ENCODE measurements at places on chromosomes 1 and 21.

DNA sequence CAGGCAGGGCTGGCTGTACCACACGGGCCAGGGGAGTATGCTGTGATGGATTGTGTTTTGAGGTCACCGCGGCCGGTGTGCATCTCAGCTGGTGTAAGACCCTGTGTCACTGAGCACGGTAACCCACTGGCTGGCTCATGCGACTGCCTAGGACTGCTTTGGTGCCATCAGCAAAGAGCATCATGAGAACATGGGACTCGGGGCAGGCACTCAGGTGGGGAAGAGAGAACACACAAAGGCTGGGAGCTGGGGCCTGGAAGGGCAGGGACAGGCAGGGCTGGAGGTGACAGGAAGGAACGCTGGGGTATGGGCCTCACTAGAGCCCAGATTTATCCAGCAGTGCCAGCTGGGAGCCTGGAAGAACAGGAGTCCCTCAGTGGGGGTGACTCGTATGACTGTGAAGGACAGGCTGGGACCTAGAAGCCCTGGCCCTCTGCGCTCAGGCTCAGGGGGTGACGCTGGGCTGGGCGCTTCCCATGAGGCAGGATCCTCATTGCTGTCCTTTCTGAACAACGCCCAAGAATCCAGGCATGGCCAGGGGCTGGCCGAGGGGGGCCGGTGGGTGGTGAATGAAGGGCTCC, 210.4 kb upstream of the VAMP3 start:
- DNase-seq, result no peak

DNA sequence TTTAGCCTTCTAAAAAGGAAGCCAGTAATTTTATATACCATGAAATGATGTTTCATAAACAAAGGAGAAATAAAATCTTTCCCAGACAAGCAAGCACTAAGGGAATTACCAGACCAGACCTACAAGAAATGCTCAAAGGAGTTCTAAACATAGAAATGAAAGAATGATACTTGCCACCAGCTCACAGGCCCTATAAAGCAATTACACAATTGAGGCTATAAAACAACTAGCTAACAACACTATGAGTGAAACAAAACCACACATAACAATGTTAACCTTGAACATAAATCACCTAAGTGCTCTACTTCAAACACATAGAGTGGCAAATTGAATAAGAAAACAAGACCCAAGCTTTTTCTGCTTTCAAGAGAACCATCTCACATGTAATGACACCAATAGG, 123.8 kb downstream of the BARHL2 start:
- DNase-seq, result no peak

GRCh38 chr21:23725576-23725975, 1881.7 kb downstream of the MRPL39 start:
- DNase-seq, result no peak

- DNase-seq, result no peak
Observed at GRCh38 chr1:164777518-164777917, 218.5 kb downstream of the PBX1 start.

GRCh38 chr1:11680270-11681070, 478 bp downstream of the MAD2L2 start:
- DNase-seq, result no peak

DNA sequence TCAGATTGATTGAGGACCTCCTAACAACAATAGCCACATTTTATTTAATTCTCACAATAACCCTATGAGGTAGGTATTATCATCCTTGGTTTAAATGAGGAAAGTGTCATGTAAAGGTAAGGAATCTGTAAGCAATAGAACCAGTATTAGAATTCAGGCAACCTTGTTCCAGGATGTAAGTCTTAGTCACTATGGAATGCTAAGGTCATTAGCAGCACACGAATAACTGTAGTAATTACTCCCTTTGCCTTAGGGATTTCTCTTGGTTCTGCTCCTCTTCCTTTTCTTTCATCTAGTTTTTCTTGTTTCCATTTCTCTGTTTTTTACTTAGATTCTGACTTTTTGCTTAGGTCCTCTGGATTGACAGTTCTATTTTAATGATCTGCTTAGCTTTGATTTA, 23.1 kb upstream of the ATP6V1G3 start:
- DNase-seq, result no peak

DNA sequence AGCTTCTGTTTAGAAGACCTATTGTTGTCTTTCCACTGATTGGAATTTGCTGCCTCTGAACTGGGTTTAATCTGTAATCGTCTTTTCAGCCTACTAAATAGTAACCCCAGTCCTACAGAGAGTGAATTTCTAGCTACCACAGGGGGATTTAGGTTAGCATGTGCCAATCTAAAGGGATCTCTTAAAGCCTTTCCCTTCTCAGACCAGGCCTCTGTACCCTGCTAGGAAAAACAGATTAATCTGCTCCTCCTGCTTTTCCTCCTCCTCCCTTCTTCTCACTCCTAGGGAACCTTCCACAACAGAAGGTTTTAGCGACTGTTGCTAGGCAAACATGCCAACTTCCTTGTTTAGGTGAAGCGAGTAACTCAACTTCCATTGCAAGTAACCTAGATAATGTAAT, 1.3 kb upstream of the RC3H1 start:
- no peak for DNase-seq

DNA sequence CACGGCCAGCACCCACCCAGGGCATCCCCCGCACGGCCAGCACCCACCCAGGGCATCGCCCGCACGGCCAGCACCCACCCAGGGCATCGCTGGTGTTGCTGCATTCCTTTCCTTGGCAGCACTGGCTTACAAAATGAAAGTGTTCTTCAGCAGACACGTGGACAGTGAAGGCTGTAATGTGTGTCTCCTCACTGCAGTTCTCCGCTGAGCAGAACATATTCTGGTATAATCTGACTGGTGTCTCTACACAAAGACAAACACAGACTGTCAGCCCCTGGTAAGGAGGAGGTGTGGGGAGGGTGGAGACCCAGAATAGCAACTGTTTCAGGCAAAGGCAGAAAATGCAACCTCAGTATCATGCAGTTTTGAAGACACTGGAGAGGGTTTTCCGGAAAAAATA, 7.3 kb downstream of the LYPD8 start:
- DNase-seq, result no peak

- DNase-seq, result no peak
Observed at GRCh38 chr21:38402795-38403194, 95.5 kb downstream of the ERG start.

GRCh38 chr1:178581351-178582303, 68.7 kb downstream of the TEX35 start:
- DNase-seq, result no peak

- DNase-seq, result no peak
Observed at GRCh38 chr1:180751921-180752320, 120.1 kb downstream of the XPR1 start.

GRCh38 chr1:1619917-1620361, 4.6 kb downstream of the MIB2 start:
- no peak for DNase-seq

DNA sequence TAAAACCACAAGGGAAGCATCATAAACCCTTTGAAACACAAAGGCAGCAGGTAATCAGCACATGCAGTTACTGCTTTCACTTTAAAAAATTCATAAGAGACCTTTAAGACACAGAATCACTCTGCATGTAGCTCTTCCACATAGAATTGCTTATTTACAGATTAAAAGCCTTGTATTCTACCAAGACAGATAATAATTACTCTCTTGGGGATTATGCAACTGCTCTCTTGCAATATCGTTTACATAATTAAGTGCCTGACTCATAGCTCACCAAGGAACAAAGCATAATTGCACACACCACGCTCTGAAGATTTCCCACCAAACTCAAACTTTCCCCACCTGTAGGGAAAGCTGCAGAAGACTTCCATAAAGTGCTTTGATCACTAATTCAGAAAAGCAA, 87.9 kb downstream of the VAV3 start:
- DNase-seq, result peak; percentile 16

DNA sequence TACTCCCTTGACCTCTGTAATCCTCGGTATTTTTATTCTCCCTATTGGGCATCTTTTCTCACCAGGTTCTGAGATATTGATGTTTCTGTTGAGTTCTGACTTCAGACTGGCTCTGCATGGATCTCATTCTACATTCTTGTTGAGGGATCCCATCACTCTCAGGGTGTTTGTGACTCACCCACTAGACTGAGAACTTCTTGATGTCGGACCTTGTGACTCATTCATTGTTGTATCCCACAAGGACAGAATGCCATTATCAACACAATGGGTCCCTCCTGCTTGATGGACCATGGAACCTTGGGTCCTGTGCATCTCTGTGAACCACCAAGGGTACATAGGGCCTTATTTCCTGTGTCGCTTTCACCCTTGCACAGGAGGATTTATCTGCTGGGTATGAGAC, 174.1 kb downstream of the PBX1 start:
- DNase-seq, result no peak

- no peak for DNase-seq
Observed at GRCh38 chr1:33177996-33178540, 3.8 kb downstream of the TRIM62 start.

GRCh38 chr1:12521096-12521495, 96.9 kb downstream of the DHRS3 start:
- DNase-seq, result no peak

- no peak for DNase-seq
Observed at GRCh38 chr1:82318265-82318664, 517.5 kb downstream of the ADGRL2 start.

GRCh38 chr1:35873243-35873750, 9.7 kb upstream of the AGO1 start:
- no peak for DNase-seq

DNA sequence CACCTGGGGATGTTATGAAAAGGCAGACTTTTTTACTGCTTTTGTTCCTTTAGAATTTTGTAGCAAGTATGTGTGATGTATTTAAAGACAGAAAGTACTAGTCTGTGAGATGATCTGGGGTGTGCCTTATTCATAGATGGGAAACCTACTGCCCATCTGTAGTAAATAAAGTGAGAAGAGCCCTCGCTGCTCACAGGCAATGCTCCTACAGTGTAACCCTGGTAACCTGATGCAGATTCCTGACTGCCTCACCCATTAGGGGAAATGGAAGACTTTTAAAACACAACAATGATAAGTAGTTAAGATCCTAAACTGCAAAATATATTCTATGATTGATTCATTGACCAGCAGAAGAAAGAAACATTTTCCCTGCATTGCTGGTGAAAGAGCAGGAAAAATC, 19.4 kb upstream of the TMEM201 start:
- no peak for DNase-seq

DNA sequence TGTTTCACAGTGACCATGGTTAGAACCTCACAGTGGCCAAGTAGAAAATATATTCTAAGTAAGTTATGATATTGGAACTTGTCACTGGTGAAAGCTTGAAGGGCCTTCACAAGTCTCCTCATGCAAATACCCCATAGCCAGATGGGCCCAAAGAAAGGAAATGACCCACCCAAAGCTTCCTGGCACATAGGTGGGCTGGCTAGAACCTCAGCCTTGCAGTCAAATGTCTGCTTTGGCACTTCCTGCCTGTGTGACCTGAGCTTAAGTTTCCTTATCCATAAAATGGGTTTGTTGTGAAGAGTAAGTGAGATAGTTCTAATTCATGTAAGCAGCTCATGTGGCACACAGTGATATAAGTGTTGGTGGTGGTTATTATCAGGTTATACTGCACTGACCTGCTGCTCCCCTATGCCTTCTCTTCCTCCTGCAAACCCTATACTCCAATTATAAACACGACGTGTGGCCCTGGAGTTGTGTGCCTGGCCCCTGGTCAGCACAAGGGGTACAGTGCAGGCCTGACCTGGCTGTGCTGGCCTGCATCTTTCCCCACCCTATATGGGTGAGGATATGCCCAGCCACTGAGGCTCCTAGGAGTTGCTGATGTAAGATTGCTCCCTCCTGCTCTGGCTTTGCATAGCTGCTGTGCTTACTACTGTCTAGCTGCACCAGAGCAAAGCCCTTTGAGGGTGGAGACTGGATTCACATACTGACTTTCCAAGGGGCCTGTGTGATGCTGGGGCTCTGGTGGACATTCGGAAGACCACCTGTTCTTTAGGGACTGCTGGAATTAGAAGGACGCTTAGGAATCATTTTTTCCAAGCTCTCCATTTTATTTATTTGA, 4.7 kb upstream of the SLFNL1 start:
- DNase-seq, result no peak

DNA sequence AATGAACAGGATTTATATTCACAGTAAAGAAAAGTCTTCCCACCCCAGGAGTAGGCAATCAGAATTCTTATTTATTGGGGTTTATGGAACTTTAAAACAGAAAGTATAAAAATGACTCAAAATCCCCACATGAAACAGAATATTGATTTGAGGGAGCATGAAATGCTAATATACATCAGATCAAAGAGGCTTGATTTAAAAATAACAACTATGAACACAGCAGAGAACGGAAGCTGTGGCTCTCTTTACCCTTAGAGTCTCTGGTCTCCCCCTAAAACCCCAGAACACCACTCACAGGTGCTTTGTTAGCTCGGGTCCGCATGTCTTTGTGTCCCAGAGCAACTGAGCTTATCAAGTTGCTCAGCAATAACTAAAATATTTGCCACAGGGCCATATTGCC, 31.2 kb upstream of the FASLG start:
- DNase-seq, result no peak

DNA sequence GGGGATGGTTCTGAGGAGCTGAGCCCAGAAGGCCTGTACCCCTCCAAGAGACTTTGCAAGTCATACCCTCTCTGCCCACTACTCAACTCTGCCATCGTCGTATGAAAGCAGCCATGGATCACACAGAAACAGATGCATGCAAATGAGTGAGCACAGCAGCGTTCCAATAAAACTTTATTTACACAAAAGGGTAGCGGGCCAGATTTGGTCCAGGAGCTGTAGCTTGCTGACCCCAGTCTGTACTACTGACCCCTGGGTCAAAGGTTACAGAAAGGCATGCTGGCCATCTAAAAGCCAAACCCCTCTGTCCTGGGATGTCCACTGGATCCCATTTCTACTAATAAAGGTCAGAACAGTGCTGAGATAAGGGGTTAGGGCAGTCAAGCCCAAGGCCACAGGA, 8.8 kb upstream of the AGTRAP start:
- no peak for DNase-seq

DNA sequence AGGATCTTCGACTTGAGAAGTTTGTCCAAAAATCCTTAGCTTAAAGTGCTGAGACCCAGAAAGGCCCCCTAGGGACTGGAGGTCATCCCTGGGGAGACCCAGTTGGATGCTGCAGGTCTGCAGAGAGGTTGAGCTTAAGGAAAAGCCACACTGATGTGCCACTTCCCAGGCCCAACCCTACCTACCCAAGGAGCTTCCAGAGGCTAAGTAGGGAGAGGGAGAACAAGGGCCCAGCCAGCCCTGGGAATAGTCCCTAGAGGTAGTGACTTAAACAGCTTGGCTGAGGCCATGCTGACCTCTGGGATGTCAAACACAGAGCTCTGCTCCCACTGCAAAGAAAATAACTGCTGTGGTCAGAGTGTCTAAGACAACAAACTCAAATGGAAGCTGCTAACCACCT, 693.7 kb downstream of the MATN1 start:
- no peak for DNase-seq

- DNase-seq, result no peak
Observed at GRCh38 chr1:235767795-235768194, 98.9 kb downstream of the LYST start.

Measured in hematopoietic multipotent progenitor cell treated with erythropoietin and hydrocortisone succinate and interleukin-3 and kit ligand, for 15 days (in vitro differentiated cells).